Right renal cortex interstitium (tissue), 3 donors: ENCODE measurements at places on chromosomes 5 and 9. TPM values are rescaled to one million over a fixed set of nuclear protein-coding genes. Genes with fewer than 3 reads are reported as not detected.

GRCh38 chr9:124595743-124596142 lies 88.5 kb upstream of the NR5A1 start:
- DNase-seq: no peak

GRCh38 chr5:36496471-36496870 lies 109.9 kb upstream of the SLC1A3 start:
- no peak for DNase-seq

The LRRC70 gene
- polyA plus RNA-seq: 7.5 TPM

DNA sequence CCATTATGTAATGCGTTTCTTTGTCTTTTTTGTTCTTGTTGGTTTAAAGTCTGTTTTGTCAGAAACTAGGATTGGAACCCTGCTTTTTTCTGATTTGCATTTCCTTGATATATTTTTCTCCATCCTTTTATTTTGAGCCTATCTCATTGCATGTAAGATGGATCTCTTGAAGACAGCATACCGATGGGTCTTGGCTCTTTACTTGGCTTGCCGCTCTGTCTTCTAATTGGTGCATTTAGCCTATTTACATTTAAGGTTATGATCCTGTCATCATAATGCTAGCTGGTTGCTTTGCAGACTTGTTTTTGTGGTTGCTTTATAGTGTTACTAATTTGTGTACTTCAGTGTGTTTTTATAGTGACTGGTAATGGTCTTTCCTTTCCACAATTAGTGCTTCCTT lies 13.3 kb upstream of the CDKN2B start:
- no peak for DNase-seq

The STPG3 gene
- polyA plus RNA-seq: 1.6 TPM

DNA sequence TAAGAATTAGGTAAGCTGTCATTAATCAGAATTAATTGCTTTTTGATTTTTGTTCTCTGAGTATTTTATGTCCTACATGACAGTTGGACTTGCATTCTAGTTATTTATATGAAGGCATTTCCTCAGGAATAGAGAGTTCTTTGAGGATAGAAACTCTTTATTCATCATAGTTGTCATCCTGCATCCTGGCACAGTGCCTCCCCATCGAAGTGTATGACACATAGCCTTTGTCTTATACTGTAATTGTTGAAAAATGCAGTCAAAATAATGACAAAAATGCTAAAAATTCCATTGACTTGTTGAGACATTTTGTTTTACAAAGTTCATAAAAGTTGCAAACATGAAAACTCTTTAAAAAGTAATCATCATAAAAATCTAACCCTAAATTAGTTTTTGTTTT lies 36.5 kb downstream of the CFAP95 start:
- no peak for DNase-seq

DNA sequence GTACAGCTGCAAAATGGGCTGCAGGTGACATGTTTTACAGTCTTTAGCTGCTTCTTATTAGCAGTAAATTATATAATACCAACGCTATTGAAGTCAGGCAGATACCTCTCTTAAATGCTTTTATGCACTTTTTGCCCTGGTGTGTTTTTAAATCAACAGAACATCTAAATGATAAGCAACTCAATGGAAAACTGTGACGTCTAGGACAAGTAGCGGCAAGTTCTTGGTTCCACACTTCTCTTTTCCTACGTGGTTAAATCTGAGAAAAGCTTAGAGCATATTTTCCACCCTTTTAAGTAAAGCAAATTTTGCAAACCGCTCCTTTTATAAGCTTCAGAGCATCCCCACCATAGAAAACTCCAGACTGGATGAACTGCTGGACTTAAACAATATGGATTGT lies 58.1 kb downstream of the CEMIP2 start:
- DNase-seq: no peak

DNA sequence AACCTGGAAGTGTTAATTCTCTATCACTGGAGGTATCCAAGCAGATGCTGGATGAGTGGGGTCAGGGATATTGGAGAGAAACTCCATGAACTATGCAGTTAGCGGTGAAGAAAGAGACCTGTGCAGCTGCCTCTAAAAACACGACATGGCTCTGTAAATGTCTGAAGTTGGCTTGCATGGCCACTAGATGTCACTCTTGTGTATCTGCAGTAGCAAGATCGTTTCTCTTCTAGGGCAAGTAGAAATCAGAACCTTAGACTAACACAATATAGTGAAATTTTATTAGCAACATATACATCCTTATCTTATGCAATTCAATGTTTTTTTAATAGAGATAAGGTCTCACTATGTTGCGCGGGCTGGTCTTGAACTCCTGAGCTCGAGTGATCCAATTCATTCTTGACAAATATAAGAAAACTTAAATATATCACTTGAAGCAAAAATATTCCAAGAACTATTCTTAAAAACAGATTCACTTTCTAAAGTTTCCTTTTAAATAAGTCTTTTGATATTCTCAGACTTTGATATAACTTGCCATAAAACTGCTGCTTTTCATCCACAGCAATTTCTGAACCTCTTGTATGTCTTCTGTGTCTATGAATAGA lies 2.9 kb downstream of the OR2S2 start:
- DNase-seq: peak; percentile 72

The RFESD gene
- 6.0 TPM for polyA plus RNA-seq

DNA sequence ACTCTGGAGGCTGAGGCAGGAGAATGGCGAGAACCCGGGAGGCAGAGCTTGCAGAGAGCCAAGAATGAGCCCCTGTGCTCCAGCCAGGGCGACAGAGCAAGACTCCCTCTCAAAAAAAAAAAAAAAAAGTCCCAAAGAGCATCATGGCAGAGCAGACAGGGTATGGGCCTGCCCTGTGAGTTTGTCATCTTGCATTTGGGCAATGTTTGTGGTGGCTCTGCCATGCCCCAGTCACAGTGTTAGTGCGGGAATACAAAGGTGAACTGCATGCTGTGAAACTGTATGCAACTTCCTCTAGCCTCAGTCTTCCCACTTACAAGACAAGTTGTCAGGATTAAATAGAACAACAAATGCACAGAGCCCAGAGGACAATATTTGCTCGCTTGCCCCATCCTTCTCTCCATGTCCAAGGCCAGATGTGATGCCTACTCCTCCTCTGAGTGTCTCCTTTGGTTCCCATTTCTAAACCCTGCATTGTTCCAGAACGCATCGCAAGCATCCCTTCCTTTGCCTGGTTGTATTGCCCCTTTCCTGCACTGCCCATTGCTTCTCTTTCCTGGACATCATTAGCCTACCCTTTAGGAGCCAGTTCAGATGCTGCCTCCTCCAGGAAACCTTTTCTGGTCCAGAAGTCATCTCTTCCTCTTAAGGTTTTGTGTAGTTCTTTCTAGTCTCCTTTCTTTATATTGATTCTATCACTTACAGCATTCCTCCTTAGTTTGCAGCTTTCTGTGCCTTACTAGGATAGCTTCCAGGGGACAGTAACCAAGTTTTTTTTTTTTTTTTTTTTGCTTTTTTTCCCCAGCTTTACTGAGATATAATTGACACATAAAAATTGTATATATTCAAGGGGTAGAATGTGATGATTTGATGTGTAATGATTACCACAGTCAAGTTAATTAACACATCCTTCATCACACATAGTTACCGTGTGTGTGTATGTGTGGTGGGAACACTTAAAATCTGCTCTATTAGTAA lies 69.0 kb upstream of the TNFAIP8 start:
- no peak for DNase-seq

- DNase-seq: no peak
These were observed 2.1 kb downstream of the ANP32B start for GRCh38 chr9:97985058-97985861.

GRCh38 chr9:108842610-108843295 lies 13.0 kb downstream of the ACTL7B start:
- peak; percentile 2 for DNase-seq

The BAAT gene
- 0.21 TPM for polyA plus RNA-seq

The PCDHGC5 gene
- 0.29 TPM for polyA plus RNA-seq

DNA sequence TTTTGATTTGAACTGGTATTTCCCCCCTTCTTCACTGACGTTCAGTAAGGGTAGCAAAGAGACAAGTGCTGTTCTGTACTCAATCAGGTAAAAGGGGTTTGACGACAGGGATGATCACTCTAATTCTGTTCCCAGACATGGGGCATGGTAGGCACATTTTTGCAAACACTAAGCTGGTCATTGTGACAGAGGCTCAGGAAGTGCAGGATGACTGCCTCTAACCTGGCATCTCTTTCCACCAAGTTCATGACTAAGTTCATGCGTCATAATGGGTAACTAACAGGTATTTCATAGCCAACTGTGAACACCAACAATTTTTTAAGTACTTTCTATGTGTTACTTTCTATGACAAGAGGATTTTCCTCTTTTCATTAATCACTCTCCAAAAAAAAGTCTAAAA lies 166.5 kb downstream of the MAPKAP1 start:
- no peak for DNase-seq

The STARD4 gene
- 26.2 TPM for polyA plus RNA-seq

The SYK gene
- polyA plus RNA-seq: 28.9 TPM

- no peak for DNase-seq
These were observed 9.4 kb upstream of the CARD19 start for GRCh38 chr9:93086447-93087224.

DNA sequence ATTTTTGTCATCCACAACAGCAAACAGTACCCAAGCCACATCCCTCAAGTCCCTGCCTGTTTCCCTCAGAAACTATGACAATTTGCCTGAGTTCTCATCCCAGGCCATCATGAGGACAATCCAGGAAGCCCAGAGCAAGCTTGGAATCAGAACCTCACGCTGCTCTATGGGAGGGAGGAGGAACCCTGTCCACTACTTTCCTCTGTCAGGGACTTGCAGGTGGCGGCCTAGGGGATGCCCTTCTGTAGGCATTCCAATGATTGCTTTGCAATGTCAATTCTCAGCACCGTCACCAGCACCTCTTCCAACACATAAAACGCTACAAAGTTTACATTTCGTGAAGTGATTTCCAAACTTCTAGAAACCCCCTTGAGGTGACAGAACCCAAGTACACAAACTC lies 170.4 kb upstream of the FSTL4 start:
- DNase-seq: no peak

The WNT8A gene
- 0.10 TPM for polyA plus RNA-seq

DNA sequence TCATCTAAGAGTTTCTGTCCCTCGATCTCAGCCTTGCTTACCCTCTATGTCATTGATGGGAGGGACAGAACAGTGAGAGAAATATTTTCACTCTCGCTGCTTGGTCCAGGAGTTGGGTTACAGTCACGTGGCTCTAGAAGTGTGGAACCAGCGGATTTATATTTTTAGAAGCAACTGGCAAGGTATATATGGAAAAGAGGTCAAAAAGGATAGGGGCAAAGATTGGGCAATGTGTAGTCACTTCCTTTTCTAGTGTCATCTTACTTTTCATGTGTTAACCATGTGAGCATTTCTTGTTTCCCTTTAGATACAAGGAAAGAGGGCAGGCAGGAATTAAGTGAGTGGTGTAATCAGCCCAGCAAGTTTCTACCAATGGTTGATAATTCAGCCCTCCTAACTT lies 111.5 kb upstream of the ZNF366 start:
- DNase-seq: no peak
